ENCODE measurements at places on chromosomes 7 and 10.

GRCh38 chr10:116849248-116850057 lies at the start of gene ENO4:
TSS of gene ENO4 (plus strand) at chr10:116849499. CDS start at chr10:116849567, 68 bp downstream.
- DNase-seq = peak; percentile 86

DNA sequence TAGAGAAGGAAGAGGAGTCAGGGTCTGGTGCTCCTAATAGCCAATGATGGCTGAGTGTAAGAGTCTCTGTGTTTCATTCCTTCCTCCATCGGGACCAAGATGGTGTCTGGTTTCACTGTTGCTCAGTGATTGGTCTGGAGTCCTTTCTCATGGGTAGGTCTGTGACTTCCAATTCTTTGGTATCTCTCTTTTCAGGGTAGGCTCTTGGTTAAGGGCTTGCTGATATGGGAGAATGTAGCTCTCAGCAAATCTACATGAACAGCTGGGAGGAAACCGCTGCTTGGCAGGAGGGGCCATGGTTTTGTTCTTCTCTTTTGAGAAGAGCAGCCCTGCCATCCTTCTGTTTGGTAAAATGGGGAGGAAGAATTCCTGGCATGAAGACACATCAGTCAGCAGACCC lies 209.1 kb upstream of the PODXL start:
- DNase-seq = no peak

GRCh38 chr10:85413570-85413969 lies 953.0 kb downstream of the GRID1 start:
- peak; percentile 83 for DNase-seq

- DNase-seq = peak; percentile 99
These were observed 26.3 kb downstream of the GAD2 start for GRCh38 chr10:26242706-26243350.
